ENCODE measurements at places on chromosomes 4 and X.

- no peak for DNase-seq
Measured at GRCh38 chrX:36160081-36160480, 240.5 kb downstream of the CFAP47 start.

DNA sequence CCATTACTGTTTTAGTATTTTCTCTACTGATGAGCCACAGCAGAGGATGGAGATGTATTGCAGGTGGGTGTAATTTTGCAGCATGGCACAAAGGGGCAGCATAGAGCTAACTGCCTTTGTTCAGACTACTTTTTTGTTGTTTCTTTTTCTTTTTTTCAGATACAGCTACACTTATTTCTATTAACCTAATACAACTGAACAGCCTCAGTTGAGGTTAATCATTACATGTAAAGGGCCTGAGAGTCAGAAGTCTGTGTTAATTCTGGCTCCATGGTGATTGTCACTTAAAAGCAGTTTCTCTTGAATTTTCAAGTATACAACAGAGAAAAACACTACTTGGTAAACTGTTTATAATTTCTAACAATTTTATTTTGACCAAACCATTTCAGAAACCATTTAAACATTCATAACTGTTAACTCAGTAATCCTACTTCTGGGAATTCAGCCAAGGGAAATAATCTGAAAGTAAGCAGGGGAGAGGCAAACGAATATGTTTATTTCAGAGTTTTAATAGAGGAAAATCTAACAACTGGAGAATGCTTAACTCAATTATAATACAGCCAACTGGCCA, 13.9 kb upstream of the PPEF2 start:
- DNase-seq = no peak

DNA sequence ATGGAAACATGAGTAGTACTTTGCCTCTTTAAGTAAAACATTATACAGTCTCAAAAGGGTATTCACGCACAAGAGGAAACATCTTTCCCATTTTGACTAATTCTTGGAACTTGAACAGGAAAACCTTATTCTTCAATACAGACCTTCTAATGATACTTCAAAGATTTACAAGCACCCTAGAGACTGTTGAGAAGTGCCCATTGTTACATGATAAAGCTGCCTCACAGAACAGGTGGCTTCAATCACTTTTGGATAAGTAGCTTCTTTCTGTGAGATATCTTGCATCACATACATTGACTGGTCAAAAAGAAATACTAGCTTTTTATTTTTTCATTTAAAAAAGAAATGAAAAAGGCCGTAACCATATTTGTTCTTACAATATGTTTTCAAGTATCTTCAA, 219.4 kb downstream of the EPHA5 start:
- DNase-seq = no peak

DNA sequence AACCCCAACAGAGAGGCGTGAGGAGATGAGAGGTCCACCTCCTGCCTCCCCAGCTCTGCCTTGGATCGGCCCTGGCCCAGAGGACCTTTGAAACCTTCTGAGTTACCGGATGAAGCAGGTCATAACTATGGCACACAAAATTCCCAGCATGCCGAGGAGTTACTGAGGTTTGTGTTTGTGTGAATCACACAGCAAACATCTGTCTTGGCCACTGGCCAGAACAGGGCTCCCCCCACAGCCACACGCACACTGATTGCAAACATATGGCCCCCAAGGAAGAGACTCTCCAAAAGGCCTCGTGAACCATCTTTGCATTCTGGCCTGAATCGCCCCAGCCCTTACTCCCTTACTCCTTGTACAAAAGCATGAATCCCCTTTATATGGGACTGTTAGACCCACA, 18.9 kb downstream of the RPS4X start:
- no peak for DNase-seq

DNA sequence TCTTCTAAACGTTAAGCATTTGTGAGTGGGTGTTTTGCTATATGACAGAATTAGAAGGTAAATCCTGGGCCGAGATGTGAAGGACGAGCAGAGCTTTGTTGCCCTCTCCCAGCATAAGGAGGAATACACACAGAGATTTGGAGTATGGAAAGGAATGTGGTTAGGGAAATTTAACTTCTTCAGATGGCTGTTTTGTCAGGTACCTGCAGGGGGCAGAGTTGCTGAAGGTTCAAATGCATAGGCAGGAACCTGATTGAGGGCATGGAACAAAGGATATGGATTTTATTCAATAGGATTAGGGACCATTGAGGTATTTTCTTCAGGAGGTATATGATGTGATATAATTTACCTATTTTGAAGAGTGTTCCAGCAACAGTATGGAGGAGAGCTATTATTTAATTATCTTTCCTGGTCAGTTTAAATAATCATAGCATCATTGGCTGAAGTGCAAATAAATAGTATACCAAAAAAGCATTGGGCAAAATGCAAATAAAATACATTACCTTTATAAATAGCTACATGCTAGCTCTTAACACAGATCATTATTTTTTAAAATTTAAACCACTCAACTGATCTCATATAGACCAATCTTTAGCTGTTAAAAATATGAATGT, 143.6 kb downstream of the SLIT2 start:
- DNase-seq = no peak

DNA sequence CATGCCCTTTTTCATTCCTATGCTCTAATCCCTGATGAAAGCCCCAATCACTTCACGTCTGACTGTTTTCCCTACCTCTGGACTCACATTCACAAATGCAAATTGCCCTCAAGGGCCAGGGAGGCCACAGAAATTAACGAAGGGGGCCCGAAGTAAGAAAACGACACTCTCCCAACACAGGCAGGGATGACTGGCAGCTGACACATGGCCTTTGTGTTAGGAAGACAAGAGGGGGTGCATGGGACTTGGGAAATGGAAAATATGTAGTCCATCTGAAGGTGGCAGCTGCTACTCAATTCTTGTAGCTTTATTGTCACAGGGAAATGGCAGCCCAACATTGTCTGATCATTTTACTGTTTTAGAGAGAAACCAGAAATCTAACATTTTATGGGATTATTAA, 12.3 kb upstream of the SPARCL1 start:
- DNase-seq = no peak

DNA sequence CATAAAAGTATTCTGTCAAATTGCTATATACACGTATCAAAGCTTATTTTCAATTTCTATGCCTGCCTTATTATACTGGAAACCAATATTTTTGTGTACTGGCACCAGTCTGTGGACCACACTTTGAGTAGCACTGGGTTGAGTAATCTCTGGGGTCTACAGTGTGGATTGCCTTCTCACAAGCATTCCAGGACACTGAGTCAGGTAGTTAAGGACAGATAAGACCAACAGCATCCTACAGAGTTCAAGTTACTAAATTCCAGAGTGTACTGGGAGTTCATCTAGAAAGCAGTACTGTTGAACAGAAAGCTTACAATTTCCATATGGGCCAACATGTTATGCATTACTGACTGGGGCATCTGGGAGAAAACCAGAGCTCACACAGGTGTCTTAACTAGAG, 61.8 kb downstream of the VMA21 start:
- DNase-seq = no peak

DNA sequence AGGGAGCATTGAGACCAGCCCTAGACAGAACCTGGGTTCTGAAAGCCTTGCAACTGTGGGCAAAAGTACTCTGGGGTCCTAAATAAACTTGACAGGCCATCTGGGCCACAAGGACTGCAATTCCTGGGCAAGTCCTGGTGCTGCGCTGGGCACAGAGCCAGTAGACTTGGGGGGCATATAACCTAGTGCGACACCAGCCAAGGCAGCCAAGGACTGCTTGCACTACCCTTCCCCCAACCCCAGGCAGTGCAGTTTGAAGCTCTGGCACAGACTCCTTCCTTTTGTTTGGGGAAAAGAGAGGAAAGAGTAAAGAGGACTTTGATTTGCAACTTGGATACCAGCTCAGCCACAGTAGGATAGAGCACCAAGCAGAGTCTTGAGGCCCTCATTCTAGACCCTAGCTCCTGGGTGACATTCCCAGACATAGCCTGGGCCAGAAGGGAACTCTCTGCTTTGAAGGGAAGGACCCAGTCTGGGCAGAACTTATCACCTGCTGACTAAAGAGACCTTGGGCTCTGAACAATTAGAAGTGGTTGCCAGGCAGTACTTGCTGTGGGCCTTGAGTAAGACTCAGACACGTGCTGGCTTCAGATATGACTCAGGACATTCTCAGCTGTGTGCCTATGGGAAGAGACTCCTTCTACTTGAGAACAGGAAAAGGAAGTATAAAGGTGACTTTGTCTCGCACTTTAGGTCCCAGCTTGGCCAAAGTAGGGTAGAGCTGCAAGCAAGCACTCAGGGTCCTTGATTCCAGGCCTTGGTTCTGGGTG, 522.8 kb downstream of the GLUD2 start:
- DNase-seq = no peak

DNA sequence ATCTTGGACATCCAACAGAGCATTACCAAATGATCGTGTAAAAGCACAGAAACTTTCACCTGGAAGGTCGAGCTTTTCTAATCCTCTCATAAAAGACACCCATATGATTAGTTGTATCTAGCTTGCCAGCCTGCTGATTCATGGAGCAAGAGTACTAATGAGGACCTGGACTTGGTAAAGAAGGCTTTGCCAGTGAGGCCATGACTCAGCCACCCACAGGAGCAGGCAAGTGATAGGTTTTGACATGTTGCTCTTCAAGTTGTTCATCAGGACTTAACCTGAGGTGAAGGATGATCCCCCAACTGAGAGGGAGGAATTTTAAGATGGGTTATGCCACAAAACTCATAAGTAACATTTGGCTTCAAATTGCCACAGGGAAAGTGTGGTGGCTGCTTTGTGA, 24.7 kb upstream of the EPGN start:
- no peak for DNase-seq

GRCh38 chr4:158826882-158827281, 58.1 kb downstream of the FNIP2 start:
- DNase-seq = no peak

DNA sequence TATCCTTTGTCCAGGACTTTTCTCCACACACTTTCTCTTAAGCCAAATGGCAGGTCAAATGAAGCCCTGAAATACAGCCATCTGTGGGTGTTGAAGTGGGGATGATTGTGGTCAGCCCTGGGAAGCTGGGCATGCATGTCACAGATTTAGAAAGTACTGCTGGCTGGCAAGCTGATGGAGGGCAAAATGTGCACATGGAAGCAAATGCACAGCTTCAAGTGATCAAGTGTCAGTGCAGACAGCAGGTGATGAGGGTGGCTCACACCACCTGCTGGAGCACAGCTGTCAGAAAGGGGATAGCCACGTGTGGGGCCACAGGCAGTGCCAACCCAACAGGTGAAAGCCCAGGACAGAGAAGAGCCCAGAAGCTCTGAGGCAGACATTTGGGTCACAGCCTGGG, 40.3 kb upstream of the ATXN3L start:
- DNase-seq = no peak

DNA sequence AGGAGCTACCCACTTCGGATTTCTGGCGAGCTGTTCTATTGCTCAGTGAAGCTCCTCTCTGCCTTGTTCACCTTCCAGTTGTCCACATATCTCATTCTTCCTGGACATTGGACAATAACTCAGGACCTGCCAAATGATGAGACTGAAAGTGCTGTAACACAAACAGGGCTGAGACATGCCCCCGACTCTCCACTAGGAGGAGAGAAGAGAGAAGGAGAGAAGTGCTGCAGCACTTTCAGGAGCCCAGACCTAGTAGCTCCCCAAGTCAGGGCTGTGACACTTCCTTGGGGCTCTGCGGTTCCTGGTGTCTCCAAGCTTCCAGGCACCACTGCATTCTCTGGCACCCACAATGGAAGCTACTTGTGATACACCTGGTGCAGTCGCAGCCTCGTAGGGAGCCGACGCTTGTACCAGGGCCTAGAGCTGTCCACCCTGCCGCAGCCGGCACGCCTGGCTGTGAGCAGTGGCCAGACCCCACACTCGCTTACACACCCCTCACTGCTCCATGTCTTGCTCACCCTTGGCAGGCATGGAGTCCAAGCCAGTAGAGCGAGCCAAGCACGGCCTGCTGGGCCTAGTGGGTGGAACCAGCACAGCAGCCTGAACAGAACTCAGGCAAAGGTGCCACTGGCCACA, 234.9 kb downstream of the TECRL start:
- DNase-seq = no peak

GRCh38 chr4:141154725-141155124, 21.5 kb upstream of the RNF150 start:
- no peak for DNase-seq

DNA sequence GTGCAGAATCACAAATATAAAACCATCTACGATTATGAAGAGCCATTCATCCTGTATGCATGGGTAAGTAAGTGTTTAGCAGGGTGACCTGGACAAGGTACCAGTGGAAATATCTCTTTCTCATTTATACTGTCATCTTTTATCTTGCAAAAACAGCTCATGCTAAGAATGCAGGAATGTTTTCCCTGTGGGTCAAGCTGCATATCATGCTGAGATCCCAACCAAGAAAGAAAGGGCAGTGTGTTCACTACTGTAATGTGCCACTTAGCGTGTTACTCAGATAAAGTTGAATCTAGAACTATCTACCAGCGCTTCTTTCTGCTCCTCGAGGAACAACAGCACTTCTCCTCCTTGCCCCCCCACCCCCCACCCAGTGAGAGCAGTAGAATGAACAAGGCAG, 212.7 kb upstream of the TBL1X start:
- DNase-seq = no peak

- no peak for DNase-seq
Measured at GRCh38 chrX:50117476-50117875, 83.3 kb downstream of the AKAP4 start.

DNA sequence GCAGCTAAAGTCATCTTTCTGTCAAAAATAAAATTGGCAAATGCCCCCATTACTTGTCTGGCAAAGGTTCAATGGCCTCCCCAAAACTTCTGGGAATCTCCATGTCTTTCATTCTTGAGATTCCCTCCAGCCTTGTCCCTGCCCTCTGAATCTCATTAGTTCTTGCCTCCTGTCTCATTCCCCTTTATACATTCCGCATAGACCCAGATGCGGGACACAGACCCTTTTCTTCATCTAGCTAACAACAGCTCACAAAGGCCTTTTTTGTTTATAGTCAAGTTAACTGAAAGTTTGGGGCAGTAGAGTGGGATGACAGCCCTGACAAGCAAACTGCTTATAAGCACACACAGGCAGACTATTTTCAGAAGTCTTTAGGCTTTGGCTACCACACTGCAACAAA, 306.1 kb upstream of the FAM241A start:
- no peak for DNase-seq

- DNase-seq = no peak
Measured at GRCh38 chr4:185805979-185806378, 6.0 kb downstream of the SORBS2 start.

GRCh38 chr4:158930639-158930972, 161.8 kb downstream of the FNIP2 start:
- no peak for DNase-seq

Data from stimulated activated CD8-positive, alpha-beta memory T cell treated with anti-CD3 and anti-CD28 coated beads, Interleukin-12 subunit alpha, Interleukin-12 subunit beta, amount 100 ng/mL, for 1 hour (primary cell).